Neural crest cell (in vitro differentiated cells): ENCODE measurements at places on chromosomes 7 and 10.

- DNase-seq: no peak
Observed at GRCh38 chr10:25952857-25953256, 18.8 kb downstream of the MYO3A start.

DNA sequence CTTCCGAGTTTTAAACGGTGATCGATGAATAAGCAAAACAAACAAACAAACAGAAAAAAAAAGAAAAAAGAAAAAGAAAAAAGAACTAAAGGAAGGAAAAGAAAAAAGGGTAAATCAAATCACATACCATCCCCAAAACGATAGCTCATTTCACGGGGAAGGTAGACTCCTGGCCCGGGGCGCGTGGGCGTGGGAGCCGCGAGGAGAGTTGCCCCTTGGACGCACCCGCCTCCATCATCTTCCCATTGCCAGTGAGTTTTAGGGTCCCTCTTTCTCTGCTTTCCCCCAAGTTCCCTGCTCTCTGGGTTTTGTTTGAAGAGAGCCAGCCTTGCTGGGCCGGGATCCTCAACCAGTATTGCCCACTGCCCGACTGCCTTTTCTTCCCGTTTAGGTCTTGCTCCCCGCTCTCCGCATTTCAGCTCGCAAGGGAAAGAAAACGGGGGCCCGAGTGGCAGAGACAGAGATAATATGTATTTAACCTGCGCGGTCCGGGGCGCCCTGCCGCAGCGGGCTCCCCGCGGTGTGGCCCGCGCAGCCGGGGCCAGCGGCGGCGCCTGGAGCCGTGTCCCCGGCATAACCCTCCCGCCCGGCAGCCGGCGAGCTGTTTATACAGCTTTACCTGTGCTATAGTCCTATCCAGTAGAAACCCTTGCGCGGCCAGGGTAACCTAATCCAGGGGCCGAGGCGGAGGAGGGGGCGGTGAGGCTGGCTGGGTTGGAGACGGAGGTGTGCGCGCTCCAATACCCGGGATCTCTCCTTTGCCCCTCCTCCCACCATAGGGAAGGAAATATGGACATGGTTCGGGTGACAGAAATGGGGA is 5.2 kb upstream of the GATA3 start:
- no peak for DNase-seq

DNA sequence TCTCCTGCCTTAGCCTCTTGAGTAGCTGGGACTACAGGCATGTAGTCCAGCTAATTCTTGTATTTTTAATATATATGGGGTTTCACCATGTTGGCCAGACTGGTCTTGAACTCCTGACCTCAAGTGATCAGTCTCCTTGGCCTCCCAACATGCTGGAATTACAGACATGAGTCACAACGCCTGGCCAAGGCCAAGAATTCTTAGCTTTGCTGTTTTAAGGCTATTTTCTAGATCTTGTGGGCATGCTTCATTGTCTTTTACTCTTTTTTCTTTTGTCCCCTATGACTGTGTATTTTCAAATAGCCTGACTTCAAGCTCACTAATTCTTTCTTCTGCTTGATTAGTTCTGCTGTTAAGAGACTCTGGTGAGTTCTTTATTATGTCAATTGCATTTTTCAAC is 56.4 kb upstream of the TAS2R16 start:
- DNase-seq: no peak

DNA sequence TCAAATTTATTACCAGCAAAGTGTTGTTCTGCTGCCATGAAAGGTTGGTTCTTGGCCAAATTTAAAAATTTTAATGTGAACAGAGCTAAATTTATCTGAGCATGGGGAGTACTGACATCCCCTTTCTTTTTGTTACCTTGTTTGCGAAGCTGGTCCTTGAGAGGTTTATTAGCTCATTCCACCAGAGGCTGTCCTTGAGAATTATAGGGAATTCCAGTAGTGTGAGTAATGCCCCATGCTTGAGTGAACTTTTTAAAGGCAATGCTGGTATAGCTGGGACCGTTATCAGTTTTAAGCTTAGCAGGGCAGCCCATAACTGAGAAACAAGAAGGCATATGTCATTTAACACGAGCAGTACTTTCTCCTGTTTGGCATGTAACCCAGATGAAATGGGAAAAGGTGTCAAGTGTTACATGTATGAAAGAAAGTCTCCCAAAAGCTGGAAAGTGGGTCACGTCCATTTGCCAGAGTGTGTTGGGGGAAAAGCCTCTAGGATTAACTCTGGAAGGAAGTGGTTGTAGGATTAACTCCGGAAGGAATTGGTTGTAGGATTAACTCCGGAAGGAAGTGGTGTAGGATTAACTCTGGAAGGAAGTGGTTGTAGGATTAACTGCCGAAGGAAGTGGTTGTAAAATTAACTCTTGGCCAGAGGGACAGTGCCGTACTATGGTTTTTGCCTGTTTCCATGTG is 37.3 kb upstream of the AKR1C2 start:
- DNase-seq: no peak

GRCh38 chr10:97498841-97499560 is at the start of gene UBTD1:
UBTD1 (plus strand) TSS chr10:97498924; CDS start chr10:97499204, 280 bp downstream.
- DNase-seq: no peak

DNA sequence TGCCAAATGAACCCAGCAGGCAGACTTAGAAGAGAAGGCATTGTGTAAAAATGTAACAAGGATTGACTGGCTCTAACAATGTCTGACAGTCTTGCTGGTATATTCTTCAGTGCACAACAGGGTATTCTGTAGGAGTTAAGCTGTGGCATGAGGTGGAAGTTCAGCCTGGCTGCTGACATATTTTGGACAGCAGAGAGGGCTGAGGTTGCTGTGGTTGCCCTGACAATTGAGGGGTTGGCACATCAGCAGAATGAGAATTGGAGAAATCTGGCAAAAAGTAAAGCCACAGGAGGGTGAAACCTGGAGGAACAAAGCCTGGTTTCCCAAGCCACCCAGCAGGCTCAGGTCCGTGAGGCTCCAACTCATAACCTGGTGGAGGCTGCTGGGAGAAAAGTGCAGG is 220.2 kb downstream of the JAZF1 start:
- no peak for DNase-seq

DNA sequence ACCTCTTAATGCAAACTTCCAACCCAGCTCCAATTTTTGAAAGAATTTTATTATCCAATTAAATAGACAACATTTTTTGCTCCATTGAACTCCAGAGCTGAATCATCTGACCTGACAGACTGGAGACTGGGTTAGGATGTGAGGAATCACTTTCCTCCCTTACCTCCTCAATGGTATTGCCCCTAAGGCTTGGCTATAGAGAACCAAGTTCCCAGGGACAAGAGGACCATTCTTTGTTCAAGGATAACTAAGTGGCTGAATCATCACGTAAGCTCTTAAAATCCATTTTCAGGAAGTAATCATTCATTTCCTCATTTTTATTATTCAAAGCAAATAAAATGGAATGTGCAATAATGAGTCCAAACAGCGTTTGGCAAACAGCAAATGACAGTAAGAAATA is 335.1 kb downstream of the GATA3 start:
- no peak for DNase-seq

GRCh38 chr7:37352974-37353948 is 95.4 kb downstream of the ELMO1 start:
- DNase-seq: no peak

DNA sequence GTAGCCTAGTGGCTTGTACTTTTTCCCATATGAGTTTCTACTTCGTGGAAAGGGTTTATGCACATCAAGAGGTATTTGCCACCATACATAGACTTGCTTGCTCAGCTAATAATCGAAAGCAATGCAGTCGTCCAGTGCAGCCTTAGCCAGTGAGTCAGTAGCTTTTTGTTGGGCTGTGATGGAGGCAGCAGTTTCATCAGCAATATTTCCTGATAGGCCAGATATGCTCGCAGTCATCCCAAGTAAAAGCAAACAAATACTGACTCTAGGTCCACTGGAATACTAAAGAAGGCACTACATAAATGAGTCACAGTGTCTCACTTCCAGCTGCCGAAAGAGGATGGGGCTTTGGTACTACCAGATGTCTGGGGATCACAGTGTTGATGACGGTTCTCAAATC is 2.1 kb upstream of the BNIP3 start:
- DNase-seq: no peak

- no peak for DNase-seq
Observed at GRCh38 chr7:118478236-118478635, 253.7 kb downstream of the ANKRD7 start.

DNA sequence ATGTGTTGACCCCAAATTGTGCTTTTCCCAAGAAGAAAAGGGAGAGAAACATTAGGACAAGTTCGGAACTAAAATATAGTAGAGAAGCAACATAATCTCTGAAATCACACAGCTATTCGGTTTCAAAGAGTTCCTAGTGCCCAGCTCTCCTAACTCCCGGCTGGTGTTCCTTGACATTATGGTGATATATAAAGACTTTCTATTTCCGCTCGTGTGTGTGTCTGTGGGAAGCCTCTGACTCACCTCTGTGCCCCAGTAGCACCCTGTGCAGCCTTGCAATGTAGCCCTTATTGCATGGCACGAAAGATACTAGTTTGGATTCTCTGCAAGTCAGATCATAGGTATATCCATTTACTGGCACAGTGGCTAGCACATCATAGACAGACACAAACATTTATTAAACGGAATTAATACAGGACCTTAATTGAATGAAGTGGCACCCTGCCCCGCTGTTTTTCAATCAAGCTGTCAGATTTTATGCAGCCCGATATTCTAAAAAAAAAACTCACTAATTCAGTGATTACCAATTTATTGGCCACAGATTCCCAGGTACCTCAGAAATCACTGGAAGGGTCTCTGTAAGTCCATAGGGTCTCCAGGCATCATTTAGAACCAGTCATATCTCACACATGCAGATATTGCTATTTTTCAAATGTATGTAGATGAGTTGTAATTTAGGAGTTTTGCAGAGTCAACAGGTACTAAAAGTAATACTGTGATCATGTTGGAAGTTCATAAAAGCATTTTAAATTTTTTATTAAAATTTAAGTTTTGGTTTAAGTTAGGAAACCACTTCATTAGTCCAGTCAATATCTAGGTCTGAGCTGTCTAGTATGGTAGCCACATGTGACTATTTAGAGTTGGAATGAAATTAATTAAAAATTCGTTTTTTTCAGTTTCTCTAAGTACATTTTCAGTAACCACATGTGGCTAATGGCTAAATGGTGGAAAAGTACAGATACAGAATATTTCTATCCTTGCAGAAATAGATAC is 43.3 kb downstream of the SFTPD start:
- DNase-seq: no peak

DNA sequence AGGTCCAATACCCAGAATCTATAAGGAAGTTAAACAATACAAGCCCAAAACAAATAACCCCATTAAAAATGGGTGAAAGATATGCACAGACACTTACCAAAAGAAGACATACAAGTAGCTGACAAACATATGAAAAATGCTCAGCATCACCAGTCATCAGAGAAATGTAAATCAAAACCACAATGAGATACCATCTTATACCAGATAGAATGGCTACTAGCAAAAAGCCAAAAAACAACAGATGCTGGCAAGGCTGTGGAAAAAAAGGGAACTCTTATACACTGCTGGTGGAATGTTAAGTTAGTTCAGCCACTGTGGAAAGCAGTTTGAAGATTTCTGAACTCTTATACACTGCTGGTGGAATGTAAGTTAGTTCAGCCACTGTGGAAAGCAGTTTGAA is 331.1 kb downstream of the KIF20B start:
- no peak for DNase-seq

DNA sequence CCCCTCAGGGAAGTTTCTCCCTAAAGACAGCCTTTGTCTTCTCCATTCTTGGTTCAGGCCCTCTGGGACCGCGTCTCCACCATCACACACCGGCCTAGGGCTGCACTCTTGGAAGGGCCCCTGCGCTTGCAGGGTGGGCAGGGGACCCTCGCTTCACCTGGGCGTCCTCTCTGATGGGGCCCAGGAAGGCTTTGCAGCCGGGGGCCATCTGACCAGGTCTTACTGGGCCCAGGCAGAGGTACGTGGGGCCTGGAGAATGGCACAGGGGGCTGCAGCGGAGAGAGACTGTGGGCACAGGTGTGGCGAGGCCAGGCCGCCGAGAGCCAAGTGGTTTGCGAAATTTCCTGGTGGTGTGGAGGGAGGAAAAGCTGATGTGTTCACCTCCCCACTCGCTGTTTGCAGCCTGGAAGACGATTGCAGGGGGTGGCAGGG is 44.4 kb downstream of the ALOX5 start:
- no peak for DNase-seq

DNA sequence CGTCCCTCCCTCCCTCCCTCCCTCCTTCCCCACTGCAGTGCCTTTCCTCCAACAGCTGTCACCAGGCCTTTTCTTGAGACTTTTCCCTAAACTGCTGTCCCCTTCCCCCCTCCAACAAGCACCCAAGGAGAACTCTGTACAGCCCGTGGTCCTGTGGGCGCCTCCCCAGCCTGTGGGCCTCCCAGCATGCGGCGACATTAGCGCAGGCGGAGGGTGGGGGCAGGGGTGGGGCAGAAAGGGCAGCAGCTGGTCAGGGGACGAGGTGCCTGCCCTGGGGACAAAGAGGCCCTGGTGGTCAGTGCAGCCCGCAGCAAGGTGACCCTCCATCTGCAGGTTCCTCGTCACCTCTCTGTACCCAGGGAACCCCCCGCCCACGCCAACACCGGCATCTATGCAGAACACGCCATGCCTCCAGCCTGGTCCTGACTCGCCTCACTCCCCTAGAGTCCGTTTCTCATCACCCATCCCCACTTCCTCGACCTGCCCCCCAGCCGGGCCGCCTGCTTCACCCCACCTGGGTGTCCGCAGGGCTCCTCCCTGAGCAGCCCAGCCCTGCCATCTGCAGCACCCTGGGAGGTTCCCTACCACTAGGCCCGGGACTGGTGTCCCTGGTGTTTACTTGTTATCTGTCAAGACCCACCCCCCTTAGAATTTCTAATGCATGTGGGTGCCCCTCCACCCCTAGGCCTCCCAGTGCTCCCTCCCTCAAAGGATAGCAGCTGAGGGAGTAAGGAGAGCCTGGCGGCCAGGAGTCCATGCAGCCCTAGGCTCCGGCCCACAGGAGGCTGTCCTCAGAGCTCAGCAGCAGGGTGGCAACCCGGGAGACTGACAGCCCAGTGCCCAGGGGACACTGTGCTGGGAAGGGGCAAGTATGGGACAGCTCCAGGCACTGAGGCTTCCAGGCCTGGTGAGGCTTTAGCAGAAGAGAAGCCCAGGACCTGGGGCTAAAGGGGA is 147.8 kb downstream of the ARHGAP22 start:
- no peak for DNase-seq

GRCh38 chr7:31805209-31805818 is 118.3 kb downstream of the PPP1R17 start:
- DNase-seq: no peak

GRCh38 chr10:132011024-132011423 is 29.3 kb upstream of the BNIP3 start:
- no peak for DNase-seq

DNA sequence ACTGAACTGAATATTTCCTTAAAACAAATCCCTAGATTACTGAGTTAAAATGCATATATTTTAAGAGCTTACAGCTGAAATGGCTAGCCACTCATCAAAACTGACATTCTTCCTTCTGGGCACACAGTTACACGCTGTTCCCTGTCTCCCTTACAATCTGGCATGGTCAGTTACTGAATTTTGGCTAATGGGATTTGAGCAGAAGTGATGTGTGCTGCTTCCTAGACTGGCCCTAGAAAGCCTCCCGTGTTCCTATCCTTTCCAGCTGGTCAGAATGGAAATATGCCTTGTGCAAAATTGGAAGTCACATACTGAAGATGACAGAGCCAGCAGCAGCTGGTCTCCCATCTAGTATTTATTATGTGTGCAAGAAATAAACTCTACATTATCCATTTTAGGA is 128.7 kb upstream of the NAMPT start:
- DNase-seq: no peak
